ENCODE measurements at places on chromosomes 4 and X. TPM values are rescaled to one million over a fixed set of nuclear protein-coding genes. Genes with fewer than 3 reads are reported as not detected.
A peak's percentile ranks its signal among the peaks of the same experiment; 100 is the strongest.

HS3ST1 gene
- polyA plus RNA-seq = 48.8 TPM

- H3K27ac ChIP-seq = no peak overlapping the region
- H3K4me3 ChIP-seq = peak overlapping the region; percentile 59
- H3K4me1 ChIP-seq = peaks cover 1% of the 10 kb centered on the region
- H3K36me3 ChIP-seq = no peaks in the 10 kb centered on the region
These were observed 485 bp downstream of the AADAT start for GRCh38 chr4:170089274-170089667.

- no peaks in the 10 kb centered on the region for H3K36me3 ChIP-seq
- H3K27ac ChIP-seq = no peak overlapping the region
- no peaks in the 10 kb centered on the region for H3K27me3 ChIP-seq
- H3K4me3 ChIP-seq = no peak overlapping the region
These were observed 284.3 kb downstream of the ARHGAP10 start for GRCh38 chr4:148016063-148016637.

DNA sequence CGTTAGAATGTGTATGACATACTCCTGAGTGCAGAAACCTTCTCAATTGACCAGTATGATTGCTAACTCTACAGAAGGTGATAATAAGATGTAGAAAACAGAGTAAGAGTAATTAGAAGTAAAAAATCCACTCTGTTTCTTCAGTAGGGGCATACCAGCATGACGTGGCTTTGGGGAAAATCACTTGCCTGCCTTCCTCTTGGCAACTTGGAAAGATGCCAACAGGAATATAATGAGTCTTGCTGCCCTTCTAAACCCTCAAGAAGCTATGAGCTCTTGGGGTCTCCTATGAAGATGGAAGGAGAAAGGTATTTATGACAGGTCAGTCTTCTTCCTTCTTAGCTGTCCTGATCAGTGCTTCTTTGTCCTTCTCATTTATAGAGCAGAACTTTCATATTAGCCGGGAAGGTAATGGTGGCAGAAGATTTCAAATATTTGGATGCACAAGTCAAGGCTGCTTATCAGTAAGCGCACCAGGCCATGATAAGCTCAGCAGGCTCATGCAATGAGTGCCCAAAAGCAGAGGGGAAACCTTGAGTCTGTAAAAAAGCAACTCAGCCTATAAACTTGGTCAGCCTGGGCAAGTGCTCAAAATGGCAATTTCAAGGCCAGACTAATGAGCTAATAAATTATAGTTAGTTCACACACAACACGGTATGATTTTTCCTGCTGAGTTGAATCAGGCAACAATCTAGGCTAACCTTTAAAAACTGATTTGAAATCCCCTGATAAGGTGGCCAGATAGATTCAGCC lies 69.7 kb upstream of the PPARGC1A start:
- H3K27me3 ChIP-seq = no peaks in the 10 kb centered on the region
- H3K36me3 ChIP-seq = no peaks in the 10 kb centered on the region
- H3K4me1 ChIP-seq = no peaks in the 10 kb centered on the region
- no peak overlapping the region for H3K4me3 ChIP-seq
- DNase-seq = no peak
- no peak overlapping the region for H3K27ac ChIP-seq

DNA sequence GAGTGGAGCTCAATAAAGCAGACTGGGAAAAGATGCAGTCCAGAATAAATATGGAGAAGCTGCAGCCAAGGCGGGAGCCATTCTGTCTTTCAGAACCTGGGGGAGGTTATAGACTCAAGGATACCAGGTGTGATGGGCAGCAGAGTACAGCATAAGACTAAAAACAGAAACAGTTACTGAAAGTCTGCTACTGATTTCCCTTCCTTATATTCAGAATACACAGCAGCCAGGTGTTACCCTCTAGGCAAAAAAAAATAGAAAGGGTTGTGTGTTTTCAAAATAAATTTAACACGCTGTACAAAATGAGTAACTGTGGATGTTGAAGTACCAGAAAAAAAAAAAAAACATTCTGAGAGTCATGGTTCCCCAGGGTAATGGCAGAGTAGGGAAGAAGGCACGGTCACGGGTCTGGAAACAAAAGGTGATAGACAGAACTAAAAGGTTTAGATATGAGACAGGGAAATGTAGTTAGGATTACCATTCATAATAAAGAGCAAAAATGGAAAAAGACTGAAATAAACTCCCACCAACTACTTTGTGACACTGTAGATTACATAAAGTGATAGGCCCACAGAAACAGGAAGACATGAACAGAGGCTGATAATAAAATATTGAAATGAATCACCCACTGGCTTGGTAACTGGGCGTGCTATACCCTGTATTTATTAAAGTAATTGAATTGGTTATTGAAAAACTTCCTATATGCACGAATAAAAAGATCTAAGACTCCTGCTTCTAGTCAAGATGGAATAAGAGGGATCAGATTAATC lies 10.8 kb upstream of the HHIP start:
- H3K36me3 ChIP-seq = no peaks in the 10 kb centered on the region
- no peaks in the 10 kb centered on the region for H3K27me3 ChIP-seq
- no peak overlapping the region for H3K4me3 ChIP-seq
- no peaks in the 10 kb centered on the region for H3K4me1 ChIP-seq

KCND1 gene
- 1.9 TPM for polyA plus RNA-seq

TLR2 gene
- polyA plus RNA-seq = 7.9 TPM

- no peaks in the 10 kb centered on the region for H3K36me3 ChIP-seq
- H3K4me1 ChIP-seq = no peaks in the 10 kb centered on the region
- H3K27me3 ChIP-seq = no peaks in the 10 kb centered on the region
- DNase-seq = no peak
- no peak overlapping the region for H3K4me3 ChIP-seq
- no peak overlapping the region for H3K27ac ChIP-seq
These were observed 70.5 kb upstream of the IRF2 start for GRCh38 chr4:184544788-184545409.

GRCh38 chrX:84729809-84730208 lies 227.6 kb upstream of the HDX start:
- no peaks in the 10 kb centered on the region for H3K36me3 ChIP-seq
- no peak for DNase-seq
- no peak overlapping the region for H3K27ac ChIP-seq
- H3K4me3 ChIP-seq = no peak overlapping the region

DNA sequence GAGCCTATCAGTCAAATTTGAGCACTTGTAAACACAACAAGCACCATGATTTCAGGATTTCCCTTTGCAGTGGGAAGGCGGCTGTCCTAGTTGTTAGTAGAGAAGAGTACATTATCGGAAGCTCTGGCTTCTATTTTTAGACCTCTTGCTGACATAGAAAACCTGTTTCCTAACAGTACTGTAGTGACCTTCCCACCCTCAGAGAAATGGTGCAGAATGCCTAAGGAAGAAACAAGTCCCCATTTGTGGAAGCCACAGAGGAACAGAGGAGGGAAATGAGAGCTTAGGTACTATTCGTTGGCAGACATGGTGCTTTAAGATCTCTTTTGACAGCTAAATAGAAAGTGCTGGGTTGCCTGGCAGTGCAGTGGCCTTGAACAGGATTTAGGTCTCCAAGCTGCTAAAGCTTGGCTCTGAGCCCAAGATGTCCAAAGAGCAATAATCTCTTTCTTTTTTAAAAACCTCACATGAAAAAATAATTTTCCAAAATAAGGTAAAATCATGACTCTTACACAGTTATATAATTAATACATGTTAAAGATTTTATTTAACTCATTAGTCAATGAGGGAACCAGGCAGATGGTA lies 24.9 kb downstream of the GLRA2 start:
- no peak overlapping the region for H3K4me3 ChIP-seq
- DNase-seq = peak; percentile 34
- no peaks in the 10 kb centered on the region for H3K4me1 ChIP-seq
- H3K36me3 ChIP-seq = no peaks in the 10 kb centered on the region

DNA sequence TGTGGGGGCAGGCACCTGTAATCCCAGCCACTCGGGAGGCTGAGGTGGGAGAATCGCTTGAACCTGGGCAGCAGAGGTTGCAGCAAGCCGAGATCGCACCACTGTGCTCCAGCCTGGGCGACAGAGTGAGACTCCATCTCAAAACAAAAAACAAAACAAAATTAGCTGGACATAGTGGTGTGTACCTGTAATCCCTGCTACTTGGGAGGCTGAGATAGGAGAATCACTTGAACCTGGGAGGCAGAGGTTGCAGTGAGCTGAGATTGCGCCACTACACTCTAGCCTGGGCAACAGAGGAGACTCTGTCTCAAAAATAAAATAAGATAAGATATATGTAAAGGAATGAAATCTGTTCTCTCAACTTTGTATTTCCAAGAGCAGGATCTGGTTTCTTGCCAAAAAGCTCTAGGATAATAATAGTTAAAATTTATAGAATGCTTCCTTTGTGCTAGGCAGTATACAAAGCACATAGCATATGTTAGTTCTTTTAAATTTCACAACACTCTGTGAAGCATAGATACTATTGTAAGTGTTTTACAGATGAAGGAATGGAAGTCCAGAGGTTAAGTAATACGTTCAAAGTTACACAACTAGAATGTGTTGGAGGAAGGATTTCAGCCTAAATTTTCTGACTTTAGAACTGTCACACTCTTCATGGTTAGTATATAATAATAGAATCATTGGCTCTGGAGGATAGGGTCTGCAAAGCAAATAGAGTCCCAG lies 10.3 kb downstream of the MRPL1 start:
- no peak overlapping the region for H3K4me3 ChIP-seq
- peaks cover 2% of the 10 kb centered on the region for H3K4me1 ChIP-seq
- H3K36me3 ChIP-seq = no peaks in the 10 kb centered on the region
- H3K27ac ChIP-seq = no peak overlapping the region
- DNase-seq = no peak

ARHGEF38 gene
- not detected for polyA plus RNA-seq

C1QTNF7 gene
- 8.6 TPM for polyA plus RNA-seq

DNA sequence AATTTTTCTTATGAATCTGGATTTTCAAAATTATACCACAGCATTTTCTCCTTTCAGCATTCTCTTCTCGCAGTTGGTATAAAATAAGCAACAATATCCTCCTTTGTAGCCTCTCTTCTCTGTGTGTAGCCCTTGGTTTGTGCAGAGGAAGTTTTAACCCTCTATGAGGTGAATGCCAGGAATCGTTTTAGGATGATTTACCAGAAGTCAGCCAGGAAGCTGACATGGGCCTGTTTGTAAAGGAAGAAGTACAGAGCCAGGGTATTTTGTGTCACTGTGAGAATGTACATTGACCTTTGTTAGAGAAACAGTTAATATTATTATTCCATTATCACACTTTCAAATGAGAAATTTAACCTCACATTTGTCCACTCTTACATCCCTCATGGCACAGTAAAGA lies 88.9 kb upstream of the RPL34 start:
- no peak for DNase-seq
- no peaks in the 10 kb centered on the region for H3K36me3 ChIP-seq
- H3K4me1 ChIP-seq = no peaks in the 10 kb centered on the region
- no peak overlapping the region for H3K4me3 ChIP-seq
- no peaks in the 10 kb centered on the region for H3K27me3 ChIP-seq

GRCh38 chr4:138223231-138223910 lies 18.8 kb downstream of the SLC7A11 start:
- H3K36me3 ChIP-seq = no peaks in the 10 kb centered on the region
- H3K4me3 ChIP-seq = no peak overlapping the region
- no peak overlapping the region for H3K27ac ChIP-seq
- H3K4me1 ChIP-seq = no peaks in the 10 kb centered on the region
- DNase-seq = no peak

Measured in ovary (tissue), 10 donors.